ENCODE measurements at places on chromosomes 1 and 21.

GRCh38 chr1:7641587-7642417 is 129.3 kb upstream of the VAMP3 start:
- no peak for DNase-seq

DNA sequence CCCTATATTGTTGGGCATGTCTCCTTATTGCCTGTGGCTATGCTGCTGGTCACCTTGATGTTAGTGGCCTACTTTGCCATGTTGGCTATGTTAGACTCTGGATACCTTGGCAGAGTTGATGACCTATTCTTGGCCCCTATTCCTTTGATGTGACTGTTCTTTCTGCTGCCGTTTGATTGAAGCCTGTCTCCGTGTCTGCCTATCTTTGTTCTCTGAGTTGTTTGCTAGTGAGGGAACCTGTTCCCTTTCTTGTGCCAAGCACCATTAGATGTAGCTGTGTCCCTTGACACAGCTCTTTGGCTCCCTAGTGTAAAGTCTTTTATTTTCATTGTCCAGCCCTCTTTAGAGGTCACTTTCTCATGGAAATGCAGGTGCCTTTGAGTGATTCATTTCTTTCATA is 28.7 kb upstream of the PAPPA2 start:
- no peak for DNase-seq

DNA sequence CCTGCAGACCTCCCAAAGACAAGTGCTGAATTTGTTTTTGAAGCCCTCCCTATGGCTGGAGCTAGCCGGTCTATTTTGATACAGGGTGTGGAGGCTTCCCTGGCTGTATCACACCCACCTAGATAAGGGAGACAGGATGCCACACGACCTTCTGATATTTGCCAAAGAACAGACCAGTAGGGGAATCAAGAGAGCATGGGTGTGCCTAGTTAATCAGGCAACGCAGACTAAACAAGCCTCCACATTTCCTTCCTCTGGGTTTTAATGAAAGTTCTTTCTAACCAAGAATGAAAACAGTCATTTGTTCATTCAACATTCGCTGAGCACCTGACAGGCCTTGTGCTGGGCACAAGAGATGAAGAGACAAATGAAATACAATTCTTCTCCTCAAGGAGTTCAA is 446.8 kb downstream of the PLPP3 start:
- DNase-seq, result no peak

DNA sequence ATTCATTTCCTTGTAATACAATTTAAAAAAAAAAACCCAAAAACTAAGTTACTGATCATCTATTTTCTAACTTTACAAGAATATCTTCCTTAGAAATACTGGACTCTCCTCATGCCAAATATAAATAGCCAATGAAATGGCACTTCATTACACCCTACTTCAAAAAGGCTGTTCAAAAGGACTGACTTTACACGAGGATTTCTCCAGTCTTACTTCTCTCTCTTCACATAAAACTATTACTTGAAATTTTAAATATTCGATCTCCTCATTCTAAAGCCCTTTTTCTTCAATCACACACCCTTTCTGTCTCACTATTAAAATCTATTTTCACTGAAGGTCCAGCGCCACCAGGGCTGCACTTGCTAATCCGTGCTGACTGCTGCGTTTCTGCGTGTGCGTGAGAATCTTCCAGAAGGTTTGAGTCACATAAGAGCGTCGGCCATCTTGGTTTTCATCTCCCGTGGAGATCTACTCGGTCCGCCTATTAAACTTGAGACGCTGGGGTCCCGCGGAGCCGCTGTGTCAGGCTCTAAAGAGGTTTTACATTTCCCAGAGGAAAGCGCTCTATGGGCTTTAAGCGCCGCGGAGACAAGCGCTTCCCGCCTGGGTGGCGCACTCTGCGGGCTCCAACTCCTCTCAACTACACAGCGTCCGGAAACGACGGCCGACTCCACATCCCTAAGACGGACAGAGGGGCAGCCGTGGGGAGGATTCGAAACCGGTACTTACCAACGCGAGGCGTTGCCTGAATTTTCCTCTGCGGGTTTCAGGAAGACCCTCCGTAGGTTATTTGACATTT is 631 bp downstream of the LRIF1 start:
- DNase-seq, result peak; percentile 60

- DNase-seq, result no peak
Measured at GRCh38 chr1:168970926-168971659, 135.4 kb upstream of the ATP1B1 start.

DNA sequence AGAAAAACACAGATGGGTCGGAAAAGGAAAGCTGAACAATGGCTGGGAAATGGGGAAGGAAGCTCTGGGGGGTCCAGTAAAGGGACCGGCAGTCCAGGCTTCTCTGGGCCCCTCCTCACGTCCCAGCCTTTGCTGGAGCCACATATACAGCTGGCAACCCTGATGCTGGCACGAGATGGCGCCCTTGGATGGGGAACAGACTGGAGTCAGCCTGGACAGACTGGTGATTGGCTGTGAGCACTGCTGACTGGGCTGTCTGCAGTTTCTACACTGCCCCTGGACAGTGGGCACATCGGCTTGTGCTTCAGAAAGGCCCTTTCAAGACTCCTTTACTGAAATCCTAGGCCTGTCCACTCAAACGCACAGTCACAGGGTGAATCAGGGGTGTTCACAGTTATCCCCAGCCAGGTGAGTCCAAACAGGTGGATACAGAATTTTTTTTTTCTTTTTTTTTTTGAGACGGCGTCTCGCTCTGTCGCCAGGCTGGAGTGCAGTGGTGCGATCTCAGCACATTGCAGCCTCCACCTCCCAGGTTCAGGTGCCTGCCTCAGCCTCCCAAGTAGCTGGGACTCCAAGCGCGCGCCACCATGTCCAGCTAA is 31.1 kb upstream of the ZBTB40 start:
- DNase-seq, result peak; percentile 31

DNA sequence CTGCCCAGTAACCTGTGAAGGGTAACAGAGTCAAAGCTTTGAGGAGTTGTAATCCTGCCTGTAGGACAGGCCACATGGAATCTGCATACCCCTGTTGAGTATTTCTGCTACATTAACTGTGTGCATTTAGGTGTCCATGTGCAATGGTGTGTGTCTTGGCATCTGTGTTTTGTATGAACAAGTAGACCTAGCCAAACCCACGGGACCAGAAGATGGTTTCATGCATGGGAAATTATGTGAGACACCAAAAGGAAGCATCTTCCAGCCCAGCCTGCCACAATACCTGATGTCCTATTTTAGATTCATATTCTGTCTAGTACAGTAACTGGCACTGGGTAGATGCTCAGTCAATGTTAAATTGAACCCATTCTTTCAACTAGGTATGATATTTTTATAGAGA is 70.8 kb upstream of the KCND3 start:
- no peak for DNase-seq

DNA sequence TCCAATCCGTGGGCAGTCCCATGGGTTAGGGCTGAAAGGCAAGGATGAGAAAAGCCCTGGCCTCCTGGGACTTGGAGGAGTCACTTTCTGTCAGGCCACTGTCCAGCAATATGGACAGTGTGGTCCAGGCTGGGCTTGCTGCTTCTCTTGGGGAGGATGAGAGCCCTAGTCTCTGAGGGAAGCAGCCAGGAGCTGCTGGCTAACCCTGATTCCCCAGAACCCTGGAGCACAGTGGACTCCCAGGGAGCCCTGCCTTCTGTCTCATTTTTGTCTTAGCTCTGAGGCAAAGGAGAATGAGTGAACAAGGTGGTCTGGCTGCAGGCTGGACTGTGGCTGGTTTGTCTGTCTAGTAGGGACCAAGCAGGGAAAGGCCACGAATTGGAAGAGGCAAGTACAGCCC is 23.8 kb upstream of the EDN2 start:
- DNase-seq, result no peak

- no peak for DNase-seq
Measured at GRCh38 chr1:56979986-56980755, 14.4 kb upstream of the C8B start.

GRCh38 chr1:78471890-78472620 is 18.7 kb upstream of the PTGFR start:
- DNase-seq, result no peak

DNA sequence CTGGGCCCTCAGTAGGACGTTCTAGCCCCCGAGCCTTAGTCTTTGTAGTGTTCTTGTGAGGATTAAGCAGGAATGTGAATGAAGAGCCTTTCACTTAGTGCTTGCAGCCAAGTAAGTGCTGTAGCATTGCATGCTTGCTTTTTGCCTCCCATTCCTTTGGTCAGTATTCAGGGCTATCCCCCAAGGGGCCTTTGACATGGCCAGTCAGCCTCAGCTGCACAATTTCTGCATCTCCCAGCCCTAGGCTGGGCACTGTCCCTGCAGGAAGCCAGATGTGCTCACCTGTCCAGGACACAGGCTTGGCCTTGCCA is 30.5 kb downstream of the SOX13 start:
- no peak for DNase-seq

GRCh38 chr1:162074276-162075005 is 5.0 kb downstream of the NOS1AP start:
- no peak for DNase-seq

- DNase-seq, result no peak
Measured at GRCh38 chr1:235955777-235956176, 89.1 kb upstream of the LYST start.

GRCh38 chr1:156772222-156772621 is 4.9 kb downstream of the PRCC start:
- DNase-seq, result no peak

GRCh38 chr1:201254625-201255478 is 28.5 kb upstream of the PKP1 start:
- DNase-seq, result peak; percentile 50

GRCh38 chr1:246506674-246507481 is at the start of gene SMYD3:
Gene SMYD3, minus strand, starts transcription at chr1:246507279.
- peak; percentile 73 for DNase-seq

GRCh38 chr1:200291106-200291505 is 118.7 kb downstream of the ZNF281 start:
- DNase-seq, result no peak

GRCh38 chr1:48649880-48650279 is 126.8 kb downstream of the BEND5 start:
- DNase-seq, result no peak

DNA sequence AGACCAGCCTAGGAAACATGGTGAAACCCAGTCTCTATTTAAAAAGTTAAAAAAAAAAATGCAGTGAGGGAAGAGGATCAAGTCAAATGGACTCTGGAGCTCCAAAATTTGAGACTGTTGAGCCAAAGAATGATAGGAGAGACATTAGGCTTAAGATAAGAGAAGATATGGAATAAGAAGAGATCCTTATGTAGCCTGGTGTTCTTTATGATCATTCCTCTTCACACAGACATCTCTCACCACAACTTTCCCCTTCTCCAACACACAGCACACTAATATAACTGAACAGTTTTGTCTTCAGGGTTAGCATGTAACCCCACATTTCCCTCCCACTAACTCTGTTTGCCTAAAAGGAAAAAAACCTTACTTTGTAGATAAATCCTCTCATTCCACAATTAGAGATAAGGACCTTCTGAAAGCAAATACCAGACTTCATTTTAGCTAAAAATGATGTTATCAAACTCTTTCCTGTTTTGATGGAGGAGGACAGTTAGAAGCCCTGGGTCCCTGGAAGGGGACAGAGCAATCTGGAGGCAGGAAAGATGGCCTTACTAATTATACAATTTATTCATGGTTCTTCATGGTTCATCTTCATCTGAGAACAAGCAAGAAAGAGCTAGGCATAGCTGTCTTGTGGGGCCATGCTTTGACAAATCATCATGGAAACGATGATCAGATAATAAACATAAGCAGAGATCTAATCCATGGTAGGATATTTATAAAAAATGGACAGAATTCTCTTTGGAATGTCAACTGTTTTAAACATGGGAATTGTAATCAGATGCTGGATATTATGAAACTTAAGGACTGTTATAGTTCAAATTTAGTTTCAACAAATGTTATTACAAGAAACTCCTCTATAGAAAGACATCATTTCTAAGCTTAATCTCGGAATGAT is 96.7 kb upstream of the S1PR1 start:
- DNase-seq, result no peak

DNA sequence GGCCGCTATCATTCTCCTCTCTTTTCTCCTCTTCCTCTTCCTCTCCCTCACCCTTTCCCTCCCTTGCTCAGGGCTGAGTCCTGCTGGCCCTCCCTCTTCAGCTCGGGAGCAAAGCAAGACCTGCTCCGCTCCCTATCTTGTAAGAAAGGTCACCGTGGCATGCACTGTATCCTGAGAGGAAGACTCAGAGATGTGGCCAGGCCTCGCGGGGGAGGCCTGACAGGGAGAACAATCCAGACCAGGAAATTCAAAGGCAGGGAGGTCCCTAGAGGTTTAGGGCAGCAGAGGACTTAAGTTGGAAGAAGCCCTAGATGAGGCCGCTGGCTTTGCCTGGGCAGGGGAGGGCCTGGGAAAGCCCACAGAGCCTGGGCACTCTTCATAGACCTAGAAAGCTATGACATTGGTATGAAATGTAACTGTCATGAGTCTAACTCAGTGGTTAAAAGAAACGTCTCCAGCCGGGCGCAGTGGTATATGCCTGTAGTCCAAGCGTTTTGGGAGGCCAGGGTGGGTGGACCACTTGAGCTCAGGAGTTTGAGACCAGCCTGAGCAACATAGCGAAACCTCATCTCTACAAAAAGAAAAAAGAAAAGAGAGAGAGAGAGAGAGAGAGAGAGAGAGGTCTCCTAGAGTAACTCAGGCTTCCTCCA is 14.6 kb upstream of the PTAFR start:
- no peak for DNase-seq

DNA sequence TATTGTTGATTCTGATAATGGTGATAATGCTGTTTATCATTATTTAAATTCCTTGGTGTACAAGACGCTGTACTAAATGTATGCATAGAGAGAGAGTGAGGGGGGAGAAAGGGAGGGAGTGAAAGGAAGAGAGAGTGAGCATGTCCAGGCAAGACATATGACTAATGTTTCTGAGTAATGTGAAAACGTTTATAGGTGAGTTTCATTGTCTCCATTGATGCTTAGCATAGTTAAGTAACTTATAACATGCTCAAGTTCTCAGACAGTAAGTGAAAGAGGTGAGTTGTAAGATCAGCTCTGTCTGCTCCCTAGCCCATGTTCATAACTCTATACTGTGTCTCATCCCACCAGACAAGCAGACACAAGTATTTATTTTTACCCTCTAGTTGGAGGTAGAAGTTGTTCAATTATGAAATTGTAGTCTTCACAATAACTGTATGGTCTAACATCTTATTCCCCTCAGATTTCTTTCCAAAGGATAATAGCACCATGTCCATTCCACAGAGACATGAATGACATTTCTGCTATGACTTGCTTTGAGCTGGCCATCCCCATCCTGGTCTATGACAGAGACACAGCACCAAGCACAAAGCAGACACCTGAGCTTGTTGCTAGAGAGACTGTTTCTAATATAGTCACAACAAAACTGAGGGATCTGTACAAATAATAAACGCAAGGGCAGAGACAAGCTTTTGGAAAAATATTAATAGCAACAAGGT is 285.1 kb downstream of the CACNA1E start:
- no peak for DNase-seq

DNA sequence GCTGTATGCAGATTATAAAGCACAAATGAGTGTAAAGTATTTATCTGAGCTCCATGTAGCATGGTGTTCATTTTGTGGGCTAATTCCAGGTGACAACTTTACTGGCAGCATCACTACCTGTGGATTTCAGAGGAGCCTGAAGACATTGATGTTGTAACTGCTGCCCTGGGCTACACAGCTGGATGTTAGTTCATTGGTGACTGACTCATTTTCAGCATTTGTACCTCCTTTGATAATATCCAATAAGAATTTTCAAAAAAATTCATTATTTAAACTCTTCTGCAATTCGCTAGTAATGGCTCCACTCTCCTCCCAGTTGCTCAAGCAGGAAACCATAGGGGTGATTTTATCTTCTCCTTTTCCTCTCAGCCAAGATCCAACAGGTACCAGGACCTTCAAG is 37.3 kb upstream of the HSD3B1 start:
- DNase-seq, result no peak

- no peak for DNase-seq
Measured at GRCh38 chr1:113818578-113818977, 6.3 kb upstream of the RSBN1 start.
